ENCODE measurements at places on chromosomes 2 and 18.

GRCh38 chr2:221225752-221226151 lies 346.4 kb downstream of the EPHA4 start:
- no peak for DNase-seq

- DNase-seq: no peak
Measured at GRCh38 chr2:174546519-174547506, 50.8 kb downstream of the WIPF1 start.

DNA sequence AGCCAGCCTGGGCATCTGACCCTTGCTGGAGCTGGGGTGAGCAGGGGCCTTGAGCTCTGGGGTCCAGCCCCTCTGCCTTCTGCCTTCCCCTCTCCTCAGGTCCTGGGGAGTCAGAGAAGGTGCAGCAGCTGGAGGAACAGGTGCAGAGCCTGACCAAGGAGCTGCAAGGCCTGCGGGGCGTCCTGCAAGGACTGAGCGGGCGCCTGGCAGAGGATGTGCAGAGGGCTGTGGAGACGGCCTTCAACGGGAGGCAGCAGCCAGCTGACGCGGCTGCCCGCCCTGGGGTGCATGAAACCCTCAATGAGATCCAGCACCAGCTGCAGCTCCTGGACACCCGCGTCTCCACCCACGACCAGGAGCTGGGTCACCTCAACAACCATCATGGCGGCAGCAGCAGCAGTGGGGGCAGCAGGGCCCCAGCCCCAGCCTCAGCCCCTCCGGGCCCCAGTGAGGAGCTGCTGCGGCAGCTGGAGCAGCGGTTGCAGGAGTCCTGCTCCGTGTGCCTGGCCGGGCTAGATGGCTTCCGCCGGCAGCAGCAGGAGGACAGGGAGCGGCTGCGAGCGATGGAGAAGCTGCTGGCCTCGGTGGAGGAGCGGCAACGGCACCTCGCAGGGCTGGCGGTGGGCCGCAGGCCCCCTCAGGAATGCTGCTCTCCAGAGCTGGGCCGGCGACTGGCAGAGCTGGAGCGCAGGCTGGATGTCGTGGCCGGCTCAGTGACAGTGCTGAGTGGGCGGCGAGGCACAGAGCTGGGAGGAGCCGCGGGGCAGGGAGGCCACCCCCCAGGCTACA lies 3.8 kb downstream of the EMILIN1 start:
- no peak for DNase-seq

- no peak for DNase-seq
Measured at GRCh38 chr18:78649421-78649820, 330.2 kb upstream of the SALL3 start.

DNA sequence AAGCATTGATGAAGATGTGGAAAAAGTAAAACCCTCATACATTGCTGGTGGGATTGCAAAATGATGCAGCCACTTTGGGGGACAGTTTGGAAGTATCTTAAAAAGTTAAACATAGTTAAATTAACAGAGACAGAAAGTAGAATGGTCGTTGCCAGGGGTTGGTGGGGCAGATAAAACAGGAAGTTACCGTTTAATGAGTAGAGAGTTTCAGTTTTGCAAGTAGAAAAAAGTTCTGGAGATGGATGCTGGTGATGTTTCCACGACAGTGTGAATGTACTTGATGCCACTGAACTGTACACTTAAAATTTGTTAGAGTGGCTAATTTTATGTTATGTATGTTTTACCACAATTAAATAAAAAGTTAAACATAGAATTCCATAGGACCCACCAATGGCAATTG lies 44.5 kb upstream of the EGR4 start:
- DNase-seq: no peak
